ENCODE measurements at places on chromosomes 16 and 17.

- no peak for DNase-seq
These were observed 9.1 kb upstream of the SIAH1 start for GRCh38 chr16:48394355-48394703.

- DNase-seq, result no peak
These were observed 441.1 kb upstream of the RBFOX1 start for GRCh38 chr16:6891496-6891895.

DNA sequence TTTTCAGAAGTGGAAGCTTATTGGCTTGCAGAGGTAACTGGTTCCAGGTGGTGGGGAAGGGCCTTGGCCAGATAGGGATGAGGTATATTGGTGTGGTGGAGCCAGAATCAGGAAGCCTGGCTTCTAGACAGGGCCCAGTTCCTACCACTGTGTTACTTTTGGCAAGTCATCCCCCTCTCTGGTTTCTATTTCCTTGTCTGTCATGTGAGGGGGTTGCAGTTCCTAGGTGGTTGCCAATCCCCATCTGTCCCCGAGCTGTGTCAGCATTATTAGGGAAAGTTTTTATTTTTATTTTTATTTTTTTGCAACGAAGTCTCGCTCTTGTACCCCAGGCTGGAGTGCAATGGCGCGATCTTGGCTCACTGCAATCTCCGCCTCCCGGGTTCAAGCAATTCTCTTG, 3.0 kb downstream of the SMCR8 start:
- no peak for DNase-seq

- DNase-seq, result no peak
These were observed 99.5 kb downstream of the CDYL2 start for GRCh38 chr16:80704751-80705505.

GRCh38 chr17:69187294-69187693, 41.3 kb downstream of the ABCA10 start:
- DNase-seq, result no peak

GRCh38 chr16:69936751-69937211, 14.4 kb upstream of the CLEC18A start:
- no peak for DNase-seq

GRCh38 chr17:30104575-30105339, 11.9 kb upstream of the NSRP1 start:
- DNase-seq, result peak; percentile 85

DNA sequence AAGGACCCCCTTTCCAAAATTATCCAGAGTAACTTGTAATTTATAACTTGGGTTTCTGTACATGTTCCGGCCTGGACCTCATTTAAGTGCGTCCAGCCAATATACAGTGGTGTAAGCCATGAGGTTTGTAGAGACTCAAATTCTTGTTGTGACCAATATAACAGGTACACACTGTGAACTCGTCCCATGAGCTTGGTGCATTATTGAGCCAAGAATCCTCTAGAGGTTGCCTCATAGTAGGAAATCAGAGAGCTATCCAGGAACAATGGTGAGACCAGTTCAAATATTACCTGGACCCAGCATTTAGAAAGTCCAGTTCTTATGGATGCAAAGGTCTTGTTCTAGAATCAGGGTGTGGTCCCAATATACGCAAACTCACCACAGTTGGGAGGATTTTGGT, 138.2 kb downstream of the NPIPB5 start:
- DNase-seq, result no peak

DNA sequence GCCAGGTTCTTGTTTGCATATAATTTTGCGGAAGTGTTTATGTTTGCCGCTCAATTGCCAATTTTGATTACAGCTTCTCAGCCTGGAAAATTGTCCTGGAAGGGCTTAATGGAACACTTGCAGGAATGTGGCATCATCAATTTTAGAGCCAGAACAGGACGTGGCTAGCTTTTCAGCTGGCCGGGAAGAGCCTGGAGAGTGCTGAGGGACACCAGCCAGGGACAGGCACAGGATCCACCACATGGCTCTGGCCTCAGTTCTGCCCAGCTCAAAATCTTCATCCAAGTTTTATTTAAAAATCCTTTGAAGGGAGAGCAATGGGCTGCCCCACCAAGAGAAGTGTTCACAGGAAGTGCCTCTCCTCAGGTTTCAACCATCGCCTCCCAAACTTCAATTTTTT, 287.2 kb upstream of the HSBP1 start:
- DNase-seq, result no peak

- no peak for DNase-seq
These were observed 255.8 kb downstream of the SEC14L1 start for GRCh38 chr17:77396610-77397009.

DNA sequence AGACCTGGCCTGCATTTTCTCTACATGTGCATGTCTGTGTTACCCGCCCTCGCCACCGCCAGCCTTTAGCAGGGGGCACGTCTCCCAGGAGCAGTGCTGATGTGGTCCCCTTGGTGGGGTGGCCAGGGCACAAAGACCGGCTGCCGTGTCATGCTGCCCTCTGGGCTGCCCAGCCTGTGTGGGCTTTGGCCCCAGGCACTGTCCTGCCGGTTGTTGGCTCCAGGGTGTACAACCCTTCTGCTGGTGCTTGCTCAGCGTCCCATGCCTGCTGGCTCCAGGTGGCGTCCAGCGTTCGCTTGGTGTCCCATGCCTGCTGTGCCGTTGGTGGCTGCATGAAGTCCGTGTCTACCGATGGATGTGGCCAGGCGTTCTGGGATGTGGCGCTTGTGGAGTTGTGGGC, 4.1 kb downstream of the BAIAP2 start:
- DNase-seq, result no peak

DNA sequence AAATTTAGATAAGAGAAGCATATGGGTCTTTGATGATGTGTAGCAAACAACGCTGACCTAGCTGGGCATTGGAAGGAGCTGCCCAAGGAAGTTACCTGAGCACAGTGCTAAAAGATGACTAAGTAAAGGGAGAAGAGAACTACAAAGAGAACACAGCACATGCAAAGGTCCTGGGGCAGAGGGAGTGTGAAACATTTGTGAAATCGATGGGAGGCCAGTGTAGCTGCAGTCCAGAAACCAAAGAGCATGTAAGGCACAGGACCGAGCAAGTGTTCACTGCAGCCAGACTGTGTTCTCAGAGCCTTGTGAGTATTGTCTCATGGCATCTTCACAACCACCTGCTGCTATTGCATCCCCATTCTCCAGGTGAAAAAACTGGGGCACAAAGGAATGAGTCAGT, 44.9 kb downstream of the ARHGAP27 start:
- DNase-seq, result no peak

DNA sequence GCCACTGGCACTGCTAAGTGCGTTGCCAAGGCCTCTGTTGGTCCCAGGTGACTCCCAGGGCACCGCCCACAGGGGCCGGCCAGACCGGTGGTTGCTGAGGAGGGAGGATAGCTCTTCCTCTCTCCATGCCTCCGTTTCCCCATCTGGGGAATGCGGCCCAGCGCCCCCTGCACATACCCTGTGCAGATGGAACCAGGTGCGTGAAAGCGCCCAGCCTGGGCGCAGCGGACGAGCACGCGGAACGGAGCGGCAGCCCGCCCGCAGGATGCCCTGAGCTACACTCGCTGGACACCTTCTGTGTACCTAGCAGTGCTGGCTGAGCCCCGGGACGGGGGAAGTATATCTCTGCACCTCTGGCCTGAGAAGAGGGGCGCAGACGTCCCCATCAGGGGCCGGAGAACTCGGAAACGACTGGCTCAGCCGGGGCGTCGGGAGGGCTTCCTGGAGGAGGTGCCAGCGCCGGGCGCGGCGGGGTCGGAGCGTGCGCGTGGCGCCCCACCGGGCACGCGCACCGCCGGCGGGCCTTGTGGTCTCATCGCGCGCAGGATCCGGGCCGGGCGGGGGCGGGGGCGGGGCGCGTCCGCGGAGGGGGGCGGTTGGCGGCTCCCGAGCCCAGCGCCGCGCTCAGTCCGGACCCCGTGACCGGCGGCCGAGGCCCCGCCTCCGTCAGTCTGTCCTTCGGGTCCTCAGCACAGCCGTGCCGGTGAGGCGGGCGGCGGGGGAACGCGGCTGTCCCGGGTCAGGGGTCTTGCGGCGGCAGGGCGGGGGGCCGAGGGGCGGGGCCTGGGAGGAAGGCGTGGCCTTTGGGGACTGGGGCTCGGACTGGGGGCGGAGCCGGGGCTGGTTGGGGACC, at the start of the genes CCDC78 and HAGHL:
Gene CCDC78 (minus strand): TSS at position 6 of the 853 bp plus-strand sequence. CDS start 76 bp downstream, outside the sequence.
Gene HAGHL (plus strand): TSS at position 669 of the 853 bp plus-strand sequence. CDS start 404 bp downstream, outside the sequence.
- peak; percentile 44 for DNase-seq

- DNase-seq, result no peak
These were observed 6.0 kb upstream of the ATP1B2 start for GRCh38 chr17:7644775-7645174.

DNA sequence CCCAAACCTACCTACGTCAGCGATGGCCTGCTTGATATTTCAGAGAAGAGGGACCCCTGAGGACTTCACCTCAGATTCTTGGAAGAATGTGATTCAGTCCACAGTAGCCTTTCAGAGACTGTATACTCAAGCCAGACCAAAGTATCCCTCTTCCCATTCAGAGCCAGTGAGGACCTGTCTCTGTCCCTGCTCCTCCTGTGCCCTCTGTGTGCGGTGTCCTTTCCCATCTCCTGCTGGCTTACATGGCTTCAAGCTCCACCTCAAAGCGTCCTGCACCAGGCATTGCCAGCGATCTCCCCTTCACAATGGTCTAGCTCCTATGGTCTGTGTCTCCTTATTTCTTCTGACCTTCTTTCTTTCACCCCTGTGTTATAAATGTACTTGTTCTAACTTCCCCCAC, 39.5 kb upstream of the HLF start:
- no peak for DNase-seq

GRCh38 chr17:82399601-82400101, 18.5 kb upstream of the HEXD start:
- DNase-seq, result peak; percentile 66

DNA sequence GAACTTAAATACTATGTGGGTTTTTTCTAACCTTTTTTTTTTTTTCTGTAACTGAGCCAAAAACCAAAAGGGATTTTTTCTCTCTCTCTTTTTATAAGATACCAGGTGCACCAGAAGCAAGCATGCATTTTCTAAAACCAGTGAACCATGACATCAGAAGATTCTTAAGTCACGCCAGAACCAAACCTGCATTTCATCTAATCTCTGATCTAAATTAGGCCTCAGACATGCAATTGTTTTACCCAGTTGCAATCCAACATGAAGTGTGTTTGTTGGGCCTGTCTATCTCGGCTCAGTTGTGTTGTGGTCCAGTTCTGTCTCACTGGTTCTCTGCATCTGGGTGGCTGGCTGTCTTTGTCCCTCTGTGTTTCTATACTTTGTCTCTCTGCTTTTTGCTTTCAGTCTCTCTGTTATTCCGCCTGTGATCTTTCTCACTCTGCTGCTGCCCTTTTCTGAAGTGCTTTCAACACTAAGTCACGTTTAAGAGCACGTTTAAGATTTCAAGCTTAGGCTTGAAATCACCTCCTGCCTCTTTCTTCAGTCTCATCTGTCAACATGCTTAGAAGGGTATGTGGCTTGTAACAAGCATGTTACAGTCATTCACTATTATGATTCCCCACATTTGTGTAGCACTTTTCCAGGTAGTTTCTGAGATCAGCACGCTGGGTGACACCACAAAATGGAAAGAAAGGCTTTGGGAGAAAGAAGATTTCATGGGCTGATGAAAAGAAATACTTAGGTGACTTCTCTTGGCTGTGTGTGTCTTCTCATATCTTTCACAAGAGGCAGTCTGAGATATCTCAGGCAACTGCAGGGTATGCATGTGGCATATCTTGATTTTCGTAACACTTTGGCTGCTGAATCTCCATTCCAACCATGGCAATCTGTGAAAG, 488.9 kb downstream of the SHISA9 start:
- peak; percentile 77 for DNase-seq

DNA sequence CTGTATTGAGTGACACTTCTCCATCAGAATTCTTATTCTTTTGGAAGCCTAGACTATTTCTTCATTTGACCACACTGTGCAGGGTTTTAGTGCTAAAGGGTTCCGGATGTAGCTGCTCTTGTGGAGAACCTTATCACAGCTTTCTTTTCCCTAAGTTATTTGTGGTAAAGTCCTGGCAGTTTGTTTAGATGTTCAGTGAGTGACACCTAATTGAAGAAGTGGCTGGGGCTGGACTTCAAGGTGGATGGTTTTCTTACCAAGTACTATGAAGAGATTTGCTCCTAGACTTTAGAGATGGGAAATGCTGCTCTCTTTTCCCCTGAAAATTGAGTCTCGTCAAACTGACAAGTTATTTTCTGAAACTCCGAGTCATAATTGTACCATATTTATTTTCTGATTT, 144.0 kb upstream of the TBX2 start:
- DNase-seq, result no peak

DNA sequence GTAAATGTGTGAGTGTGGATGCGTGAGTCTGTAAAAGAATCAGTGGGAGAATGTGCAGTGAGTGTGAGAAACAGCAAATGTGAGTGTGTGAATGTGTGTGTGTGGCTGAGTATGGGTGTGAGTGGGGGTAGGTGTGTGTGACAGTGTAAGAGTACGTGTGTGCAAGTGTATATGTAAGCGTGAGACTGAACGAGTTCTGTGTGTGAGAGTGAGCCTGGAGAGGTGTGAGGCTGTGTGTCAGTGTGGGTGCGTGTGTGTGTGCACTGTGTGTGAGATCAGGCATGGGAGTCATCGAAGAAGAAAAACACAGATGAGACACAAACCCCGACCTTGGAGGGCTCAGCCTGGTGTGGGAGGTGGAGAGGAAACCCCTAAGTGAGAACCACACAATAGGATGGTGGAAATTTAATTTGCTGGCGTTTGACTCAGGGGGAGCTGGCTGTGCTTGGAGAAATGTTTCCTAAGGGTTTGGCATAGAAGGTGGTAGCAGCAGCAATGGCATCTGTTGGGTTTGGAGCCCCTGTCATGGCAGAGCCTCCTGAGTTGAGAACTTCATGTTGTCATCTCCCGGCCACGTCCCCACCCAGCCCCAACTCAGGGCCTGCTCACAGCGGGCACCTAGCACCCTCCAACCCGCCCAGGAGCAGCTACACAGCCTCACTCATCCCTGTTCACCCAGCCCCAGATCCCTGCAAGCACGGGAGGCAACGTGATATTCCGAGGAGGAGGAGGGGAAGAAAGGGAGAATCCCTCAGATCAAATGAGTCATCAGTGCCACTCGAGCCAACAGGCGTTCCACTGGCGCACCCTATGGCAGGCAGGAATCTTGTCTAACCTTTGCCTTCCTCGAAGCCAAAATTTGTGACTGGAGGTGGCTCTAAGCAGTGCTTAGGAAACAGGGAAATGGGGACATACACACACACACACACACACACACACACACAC, 14.3 kb upstream of the NUBP1 start:
- peak; percentile 93 for DNase-seq

DNA sequence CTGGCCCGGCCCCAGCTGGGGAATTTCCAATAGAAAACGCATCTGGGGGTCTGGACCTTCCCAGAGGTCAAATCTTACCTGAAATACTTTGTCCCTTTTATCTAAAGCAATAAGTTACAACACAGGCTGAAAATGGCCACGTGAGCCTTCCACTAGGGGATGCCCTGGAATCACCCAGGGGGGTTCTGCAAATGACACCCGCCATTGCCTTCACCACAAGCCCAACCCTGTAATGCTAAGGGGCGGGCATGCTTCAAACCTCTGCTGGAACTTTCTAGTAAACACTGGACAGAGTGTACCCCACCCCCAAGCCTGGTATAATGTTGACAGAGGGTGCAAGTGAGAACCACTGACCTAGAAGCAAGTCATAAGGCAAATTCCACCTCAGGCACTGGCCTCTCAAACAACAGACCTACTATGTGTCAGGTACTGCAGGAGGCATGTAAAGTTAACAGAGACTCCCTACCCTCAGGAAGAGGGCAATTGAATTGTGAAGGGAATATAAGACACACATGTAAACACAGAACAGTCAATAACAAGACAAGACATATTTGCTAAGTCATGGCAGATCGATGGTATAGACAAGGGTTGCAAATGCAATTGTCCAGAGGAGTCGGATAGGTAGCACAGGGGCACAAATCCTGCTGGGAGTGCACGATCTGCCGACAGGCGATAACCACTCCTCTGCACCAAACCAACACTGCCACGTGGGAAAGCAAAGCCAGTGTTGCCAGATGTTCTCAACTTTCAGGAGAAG, 59.0 kb downstream of the ARHGAP17 start:
- DNase-seq, result no peak
